DMS79 treated with DMSO at 0.1 percent for 48 hours (cell line): ENCODE measurements at places on chromosomes 2 and 18.
A peak's percentile ranks its signal among the peaks of the same experiment; 100 is the strongest.

DNA sequence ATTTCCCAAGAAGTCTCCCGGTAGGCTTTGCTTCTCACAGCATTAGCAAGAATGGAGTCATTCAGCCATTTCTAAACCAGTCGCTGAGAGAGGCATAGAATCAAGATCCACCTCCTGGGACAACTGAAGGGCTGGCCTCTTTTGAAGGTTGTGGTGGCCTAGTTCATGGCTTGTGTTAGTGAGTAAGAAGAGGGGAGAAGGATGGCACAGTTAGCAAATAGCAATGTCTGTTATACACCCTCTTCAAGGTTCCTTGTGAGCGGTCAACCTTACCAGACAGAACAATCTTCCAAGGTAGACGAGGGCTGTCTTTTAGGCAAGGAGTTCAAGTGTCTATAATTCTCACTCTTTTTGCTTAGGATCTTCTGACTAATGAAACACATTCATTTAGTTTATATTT is 35.4 kb upstream of the DNAH7 start:
- DNase-seq: no peak

DNA sequence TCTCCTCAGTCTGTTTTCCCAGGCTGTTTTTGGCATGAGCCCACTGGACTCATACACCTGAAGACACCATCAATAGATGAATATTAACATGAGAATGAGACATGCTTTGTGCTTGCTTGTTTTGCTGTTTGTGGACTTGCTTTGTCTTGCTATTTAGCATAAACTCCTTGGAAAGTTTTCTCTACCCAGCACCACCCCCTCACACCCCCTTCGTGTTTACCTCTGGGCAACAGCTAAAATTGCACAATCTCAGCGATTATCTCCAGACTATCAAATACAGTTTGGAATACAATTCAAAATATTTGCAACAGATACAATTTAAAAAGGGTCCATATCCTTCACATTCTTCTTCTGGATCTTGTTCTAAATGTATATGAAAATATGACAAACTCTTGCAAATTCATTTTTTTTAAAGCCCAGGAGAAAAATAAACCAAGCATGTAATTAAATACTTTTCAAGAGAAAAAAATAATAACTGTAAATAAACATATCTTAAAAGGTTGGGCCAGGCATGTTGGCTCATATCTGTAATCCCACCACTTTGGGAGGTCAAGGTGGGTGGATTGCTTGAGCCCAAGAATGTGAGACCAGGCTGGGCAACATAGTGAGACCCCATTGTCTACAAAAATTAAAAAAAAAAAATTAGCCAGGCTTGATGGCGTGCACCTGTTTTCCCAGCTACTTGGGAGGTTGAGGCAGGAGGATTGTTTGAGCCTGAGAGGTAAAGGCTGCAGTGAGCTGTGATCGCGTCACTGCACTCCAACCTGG is 32.3 kb upstream of the PMAIP1 start:
- DNase-seq: no peak

DNA sequence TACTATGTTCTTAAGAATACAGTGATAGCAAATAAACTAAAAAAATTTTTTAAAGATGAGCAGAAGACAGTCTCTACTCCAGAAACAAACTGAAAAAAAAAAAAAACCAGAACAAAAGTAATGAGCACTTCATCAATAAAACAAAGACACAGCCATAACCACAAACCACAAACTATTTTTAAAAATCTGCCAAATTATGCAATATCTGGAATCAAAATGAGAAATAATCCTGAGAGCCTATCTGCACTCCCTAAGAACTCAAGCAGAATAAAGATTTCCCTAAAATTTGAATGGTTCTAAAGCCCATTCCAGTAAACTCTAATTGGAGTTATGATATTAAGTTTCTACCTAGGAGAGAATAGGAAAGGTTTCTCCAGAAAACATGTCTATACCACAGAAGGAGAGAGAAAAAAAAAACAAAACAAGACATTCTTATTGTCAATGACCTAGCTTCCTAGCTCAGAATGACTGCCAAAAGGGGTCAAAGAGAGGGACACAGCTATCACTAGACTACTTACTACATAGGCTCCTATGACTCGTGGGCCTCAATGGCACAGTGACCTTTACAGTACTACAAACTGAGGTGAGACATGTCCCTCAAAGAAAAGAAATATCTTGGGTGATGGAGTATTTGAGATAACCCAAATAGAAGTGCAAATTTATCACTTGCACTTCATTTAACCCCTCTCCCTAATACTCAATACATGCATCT is 262.8 kb downstream of the ZEB2 start:
- DNase-seq: no peak

DNA sequence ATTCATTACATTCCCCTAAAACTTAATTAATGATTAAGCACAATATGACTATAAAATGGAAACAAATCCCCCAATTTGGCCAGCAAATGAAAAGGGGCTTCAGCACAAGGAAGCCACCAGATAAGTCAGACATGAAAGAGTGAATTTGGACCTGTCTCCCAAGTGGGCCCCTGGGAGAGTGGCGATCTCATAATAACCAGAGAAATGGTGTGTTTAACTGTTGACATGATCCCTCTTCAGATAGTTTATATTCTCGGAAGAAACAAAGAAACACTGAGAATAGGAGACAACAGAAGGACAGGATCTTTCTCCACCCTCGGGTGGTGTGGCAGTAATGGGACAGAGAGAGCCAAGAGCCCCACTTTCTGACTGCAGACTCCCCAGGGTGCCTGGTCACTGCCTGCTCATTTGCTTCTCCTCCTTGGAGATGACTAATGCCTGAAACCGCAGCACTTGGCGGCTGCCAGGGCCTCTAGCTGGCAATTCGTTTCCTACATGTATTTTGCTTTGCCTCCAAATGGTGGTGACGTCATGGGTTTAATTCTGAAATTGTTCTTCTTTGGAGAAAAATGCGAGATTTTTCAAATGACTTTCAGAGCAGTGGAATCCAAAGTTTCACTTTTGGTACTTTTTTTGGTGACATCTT is 46.4 kb upstream of the SPP2 start:
- peak; percentile 82 for DNase-seq

DNA sequence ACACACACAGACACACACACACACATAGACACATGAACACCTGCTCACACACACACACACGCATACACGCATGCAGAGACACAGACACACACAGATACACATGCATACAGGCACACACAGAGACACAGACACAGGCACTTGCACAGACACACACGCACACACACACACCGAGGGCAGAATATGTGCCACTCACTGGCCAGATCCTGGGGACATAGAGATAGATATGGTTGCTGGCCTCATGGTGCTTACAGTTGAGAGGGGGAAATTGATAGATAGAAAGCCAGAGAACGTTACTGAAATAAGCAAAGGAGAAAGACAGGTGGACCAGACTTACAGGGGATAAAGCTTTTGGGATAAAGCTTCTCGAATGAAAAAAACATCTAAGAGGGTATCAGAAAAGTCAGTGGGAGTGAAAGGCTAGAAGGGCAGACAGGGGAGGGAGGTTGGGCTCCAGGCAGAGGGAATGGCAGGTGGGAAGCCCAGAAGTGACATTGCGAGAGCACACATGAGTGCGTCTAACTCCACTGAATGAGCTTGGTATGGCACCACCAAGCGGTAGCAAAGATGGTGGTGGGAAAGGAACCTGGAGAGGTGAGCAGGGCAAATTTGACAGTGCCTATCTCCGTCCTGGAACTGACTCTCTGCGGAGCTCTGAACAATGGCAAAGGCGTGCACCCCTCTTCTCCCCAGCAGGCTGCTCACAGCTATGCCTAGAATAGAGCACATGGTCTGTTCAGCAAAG is 390.1 kb upstream of the TRIB2 start:
- no peak for DNase-seq

DNA sequence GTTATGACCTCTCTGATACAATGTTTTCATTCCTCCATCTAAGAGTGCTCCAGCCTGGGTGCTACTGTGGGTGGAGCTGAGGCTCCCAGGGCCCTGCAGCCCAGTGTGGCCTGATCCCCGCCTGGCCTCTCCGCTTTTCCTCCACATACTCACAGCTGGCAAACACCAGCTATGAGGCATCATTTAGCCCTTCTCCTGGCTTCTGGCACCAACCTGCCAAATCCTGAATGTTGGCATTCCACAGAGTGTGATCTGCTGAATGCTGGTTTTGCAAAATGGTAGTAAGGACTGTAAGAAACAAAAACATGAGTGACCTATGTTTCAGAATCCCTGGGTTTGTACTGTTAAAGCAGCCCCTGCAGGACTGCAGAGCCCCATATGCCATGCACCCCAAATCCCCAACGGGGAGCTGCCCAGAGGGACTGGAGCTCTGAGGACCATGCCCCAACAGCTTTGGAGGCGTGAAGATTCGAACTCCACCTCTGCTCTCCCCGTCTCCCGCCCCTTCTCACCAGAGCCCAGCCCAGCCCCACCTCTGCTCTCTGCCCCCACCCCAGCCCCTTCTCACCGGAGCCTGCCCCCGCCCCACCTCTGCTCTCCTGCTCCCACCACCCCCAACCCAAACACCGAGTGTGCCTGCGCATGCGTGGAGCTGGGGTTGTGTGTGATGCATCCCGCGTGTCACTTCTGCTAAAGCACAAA is 4.2 kb downstream of the SLC66A2 start:
- DNase-seq: no peak

GRCh38 chr2:109318150-109318948 is 189.3 kb downstream of the SH3RF3 start:
- peak; percentile 49 for DNase-seq

DNA sequence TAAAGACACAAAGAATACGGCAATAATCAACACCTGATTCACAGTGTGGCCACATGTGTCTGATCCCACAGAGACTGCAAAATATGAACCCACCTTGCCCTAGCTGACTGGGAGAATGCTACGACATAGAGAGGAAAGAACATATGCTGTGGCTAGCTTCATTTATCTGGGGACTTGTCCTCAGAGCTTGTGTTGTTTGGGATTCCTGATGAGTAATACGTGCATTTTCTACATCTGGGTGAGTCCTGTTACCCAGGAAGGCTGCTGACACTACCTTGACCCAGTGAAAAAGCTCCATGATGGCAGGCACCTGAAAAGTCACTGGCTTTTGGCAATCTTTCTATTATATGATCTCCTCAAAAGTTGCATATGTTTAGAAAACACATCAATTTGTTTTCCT is 427.7 kb upstream of the LYPD1 start:
- no peak for DNase-seq

DNA sequence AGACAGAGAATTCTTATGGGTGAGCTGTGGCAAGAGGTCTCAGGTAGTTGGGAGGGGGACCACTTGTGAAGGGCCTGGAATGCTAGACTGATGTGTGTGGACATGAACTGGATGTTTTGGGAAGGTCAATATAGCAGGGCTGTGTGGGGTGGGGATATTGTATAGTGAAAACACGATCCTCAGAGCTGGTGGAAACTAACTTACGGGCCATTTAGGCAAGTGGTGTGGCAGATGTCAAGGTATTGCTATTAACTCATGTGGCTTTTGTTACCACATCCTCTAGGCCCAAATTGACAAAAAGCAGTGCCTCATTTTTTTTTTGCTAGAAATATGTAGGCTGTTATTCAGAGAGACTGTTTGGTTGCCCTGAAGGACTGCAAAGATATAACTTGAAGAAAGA is 8.0 kb upstream of the GALNT1 start:
- DNase-seq: no peak

DNA sequence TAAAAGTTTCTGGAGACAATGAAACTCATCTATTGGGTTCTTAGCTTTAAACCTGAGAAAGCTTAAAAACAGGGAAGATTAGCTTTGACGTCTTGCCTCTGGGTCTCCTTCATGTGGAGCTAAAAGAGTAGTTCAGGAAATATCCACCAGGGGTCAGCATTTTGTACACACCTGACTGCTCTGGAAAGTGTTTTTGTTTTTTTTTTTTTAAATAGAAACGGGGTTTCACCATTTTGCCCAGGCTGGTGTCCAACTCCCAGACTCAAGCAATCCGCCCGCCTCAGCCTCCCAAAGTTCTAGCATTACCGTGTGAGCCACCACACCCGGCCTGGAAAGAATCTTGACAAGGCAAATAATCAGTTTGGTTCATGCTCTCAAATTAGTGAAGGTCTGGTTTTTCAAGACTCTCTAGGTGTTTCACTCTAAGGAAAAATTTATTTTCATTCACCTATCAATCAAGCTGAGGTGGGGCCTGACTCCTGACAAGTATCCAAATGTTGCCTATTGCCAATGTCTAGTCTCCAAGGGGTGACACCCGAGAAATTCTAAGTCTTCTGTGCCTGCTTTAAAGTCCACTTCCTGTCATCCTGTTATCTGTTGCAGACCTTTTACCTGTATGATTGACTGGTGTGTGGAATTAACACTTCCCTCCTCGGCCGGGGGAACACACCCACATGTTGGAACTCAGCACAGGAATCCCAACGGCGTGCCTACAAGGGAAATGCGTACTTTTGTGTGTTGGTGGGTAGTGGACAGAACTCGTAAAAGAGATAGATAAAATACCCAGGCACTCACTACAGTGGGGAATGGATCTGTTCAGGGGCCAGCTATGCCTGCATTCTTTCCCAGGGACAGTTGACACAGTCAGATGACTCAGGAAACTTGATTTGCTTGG is 11.3 kb downstream of the IL1RN start:
- peak; percentile 66 for DNase-seq

GRCh38 chr2:203914546-203915182 is 21.9 kb upstream of the ICOS start:
- no peak for DNase-seq
